ENCODE measurements at places on chromosomes 16 and 17.

DNA sequence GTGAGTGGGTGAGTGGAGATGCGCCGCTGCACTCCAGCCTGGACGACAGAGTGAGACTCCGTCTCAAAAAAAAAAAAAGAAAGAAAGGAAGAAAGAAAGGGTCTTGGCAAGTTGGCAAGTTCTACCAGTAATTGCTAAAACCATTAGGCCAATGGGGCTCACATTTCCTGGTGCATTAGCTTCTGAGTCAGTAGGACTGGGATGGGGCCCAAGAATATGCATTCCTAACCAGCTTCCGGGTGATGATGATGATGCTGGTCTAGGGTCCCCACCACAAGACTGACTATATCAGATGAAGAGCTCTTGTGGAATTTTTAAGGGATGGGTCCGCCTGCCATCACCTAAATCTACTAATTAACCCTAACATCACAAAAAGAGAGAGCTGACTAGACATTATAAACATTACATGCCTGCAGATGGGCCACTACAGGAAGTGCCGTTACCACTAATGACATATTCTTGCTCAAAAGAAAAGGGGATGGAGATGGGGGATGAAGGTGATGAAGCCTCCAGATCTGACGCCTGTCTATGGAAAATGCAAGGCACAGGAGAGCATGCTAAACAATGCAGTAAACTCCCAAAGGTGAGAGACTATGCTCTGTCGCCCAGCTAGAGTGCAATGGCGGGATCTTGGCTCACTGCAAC lies 13.1 kb downstream of the MYH11 start:
- no peak for DNase-seq

DNA sequence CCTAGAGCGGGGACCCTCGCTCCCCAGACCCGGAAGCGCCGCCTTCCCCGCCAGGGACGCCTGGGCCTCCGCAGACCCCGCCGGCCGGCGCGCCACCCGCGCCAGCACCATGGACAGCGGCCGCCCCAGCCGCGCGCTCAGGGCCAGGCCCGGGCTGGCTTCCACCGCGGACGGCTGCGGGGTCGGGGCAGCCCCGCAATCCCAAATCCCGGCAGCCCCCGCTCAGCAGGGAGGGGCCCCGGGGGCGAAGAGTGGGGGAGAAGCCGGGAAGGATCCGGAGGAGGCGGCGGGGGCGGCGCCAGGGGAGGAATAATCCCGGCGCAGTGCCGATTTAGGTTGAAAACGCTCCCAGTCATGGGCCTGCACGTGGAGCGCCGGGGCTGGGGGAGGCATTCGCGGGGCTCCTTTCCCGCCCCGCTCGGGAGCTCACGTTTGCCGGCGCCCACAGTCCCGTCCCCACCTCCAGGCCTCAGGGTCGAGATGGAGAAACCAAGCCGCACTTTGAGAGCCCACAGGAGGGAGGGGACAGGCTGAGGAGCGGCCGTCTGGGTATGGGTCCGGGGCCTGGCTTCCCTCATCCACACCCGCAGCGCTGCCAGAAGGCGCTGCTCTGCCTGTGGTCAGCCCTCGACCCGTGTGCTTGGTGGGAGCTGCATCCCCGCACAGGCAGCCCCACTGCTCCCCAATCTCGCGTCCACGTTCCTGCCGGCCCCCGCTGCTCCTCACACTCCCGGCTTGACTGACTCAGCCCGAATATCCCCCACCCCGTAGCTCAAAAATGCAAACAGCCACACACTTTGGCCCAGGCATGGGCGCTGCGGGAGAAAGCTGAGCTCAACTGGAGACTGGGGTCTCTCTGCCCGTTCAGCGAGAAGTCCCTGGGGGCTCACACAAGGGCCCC lies 4.7 kb downstream of the FBXL16 start:
- no peak for DNase-seq

- DNase-seq, result no peak
Measured at GRCh38 chr16:1706386-1707192, 594 bp downstream of the MAPK8IP3 start.

DNA sequence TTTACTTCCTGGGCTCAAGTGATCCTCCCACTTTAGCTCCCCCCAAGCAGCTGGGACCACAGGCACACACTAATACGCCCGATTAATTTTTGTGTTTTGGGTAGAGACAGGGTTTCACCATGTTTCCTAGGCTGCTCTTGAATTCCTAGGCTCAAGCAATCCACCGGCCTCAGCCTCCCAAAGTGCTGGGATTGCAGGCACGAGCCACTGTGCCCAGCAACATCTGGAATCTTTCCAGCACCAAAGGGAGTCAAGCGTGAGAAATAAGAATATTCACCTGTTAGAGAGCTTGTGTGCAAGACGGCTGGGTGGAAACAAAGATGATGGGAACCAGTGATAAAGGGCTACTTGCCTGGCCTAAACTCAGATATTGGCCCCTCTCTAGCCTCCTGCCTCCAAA lies 14.2 kb upstream of the ALOX12B start:
- no peak for DNase-seq

DNA sequence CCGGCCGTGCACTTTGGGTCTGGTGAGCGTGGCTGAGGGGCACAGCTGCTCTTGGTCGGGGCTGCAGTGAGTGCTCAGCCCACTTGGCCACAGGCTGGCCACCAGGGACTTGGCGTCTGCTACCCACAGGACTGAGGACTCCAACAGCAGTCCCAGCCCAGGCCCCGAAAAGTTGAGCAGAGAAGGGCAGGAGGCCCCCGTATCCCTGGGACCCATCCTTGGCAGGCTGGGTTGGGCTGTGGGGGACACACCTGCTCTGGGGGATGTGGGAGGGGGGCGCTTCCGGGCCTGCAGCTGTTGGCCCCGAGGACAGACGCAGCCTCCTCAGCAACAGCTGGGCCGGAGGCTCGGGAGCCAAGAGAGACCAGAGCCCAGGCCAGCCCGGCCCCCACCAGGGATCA lies 19.4 kb upstream of the SSTR5 start:
- DNase-seq, result no peak

DNA sequence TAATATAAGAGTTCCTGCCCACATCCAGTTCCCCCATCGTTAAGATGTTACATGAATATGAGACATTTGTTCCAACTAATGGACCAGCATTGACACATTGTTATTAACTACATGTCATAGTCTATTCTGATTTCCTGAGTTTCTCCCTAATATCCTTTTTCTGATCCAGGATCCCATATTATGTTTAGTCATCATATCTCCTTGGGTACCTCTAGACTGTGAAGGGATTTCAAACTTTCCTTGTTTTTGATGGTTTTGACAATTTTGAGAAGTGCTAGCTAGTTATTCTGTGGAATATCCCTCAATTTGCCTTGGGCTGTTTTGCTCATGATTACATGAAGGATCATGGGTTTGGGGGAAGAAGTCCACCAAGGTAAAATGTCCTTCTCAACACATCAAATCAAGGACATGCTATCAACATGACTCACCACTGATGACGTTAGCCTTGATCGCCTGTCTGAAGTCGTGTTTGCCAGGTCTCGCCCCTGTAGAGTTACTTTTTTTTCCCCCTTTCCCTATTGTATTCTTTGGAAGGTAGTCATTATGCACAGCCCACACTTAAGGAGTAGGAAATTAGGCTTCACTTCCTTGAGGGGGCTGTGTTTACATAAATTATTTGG lies 42.5 kb downstream of the CACNG3 start:
- no peak for DNase-seq

DNA sequence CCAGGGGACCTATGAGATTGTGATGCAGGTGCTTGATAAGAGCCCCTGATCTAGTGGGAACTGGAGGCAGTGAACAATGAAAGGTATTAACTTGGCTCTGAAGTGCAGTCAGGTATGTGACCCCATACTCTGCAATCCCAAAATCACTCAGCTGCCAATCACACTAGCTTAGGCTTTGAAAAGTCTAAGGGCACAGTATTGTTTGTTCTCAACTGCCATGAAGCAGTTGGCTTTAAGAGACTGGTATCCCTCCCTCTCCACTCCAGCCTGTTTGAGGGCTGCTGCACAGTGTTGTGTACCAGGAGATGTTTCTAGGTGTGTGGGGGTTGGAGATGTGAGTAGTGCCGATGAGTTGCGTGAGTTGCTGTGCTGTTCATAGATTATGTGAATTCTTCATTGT lies 2.4 kb downstream of the YPEL2 start:
- peak; percentile 21 for DNase-seq

DNA sequence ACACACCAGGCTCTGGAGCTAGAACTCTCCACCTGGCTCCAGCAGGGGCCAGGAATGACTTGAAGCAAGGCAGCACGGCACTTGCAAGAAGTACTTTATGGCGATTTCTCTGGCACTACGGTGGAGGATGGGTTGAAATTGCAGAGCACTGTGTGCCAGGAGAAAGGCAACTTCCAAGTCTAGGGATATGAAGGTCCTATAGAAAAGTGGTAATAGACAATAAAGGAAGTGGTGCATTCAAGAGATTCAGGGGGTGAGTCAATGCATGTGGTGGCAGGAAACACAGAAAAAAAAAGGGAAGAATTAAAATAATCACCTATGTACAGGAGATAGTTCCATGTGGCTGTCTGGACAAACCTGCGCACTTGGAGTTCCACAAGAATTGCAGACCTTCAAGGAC lies 240.3 kb upstream of the DYNLRB2 start:
- no peak for DNase-seq

DNA sequence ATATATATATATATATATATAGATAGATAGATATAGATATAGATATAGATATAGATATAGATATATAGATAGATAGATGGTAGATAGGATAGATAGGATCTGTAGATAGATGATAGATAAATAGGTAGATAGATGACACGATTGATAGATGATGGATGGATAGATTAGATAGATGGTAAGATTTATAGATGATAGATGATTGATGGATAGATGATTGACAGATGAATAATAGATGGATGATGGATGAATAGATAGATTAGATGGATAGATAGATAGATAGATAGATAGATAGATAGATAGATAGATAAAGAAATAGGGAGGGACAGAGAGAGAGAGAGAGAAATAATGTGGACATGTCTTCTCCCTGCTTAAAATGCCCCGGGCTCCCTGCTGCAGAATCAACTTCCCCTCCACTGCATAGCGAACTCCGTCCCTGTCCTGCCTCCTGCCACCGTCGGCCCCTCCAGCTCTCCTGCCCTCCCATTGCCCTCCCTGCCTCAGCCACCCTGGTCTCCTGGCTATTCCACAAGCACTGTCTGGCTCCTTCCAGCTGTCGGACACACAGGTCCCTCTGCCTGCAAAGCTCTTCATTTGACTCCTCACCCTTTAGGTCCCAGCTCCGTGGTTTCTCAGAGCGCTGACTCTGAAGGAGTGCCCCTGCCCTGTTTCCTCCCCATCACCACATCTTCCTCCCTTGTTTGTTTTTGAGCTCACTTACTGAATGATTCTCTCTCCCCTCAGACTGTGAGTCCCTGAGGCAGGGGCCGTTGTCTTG lies 254.0 kb downstream of the KATNIP start:
- DNase-seq, result no peak

DNA sequence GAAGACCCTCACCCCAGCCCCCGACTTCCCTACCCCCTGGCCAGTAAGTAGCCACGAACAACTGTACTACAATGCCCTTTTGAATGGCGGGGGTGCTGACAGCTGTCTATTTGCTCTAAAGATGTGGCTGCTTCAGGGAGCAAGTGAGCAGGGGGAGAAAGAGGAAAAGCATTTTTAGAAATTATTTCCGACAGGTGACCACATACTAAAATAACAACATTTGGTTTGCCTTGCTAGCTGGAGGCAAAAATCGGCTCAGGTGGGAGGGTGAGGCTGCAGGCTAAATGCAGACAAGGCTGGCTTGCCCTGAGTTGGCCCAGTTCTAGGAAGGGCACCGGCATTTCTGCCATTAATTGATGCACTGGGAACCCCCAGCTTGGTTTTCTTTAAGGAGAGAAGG lies 188.5 kb downstream of the XYLT1 start:
- DNase-seq, result no peak

DNA sequence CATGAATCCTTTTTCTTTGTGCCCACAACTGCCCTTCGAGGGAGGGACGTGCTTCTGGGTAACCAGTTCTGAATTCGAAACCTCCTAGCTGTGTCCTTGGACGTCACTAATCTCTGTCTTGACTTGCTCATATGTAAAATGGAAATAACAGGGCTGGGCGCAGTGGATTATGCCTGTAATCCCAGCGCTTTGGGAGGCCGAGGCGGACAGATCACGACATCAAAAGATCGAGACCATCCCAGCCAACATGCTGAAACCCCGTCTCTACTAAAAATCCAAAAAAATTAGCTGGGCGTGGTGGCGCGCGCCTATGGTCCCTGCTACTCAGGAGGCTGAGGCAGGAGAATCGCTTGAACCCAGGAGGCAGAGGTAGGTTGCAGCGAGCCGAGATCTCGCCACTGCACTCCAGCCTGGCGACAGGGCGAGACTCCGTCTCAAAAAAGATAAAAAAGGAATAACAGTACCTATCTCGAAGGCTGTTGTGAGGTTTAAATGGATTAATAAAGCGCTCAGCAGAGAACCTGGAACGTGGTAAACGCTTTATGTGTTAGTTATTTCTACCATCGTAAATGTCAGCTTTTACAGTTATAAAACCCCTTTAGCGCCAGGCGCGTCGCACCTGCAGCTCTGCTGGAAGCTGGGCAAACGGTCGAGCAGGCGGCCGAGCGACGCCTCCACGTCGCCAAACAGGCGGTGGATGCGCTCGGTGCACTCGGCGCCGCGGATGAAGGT lies 641 bp downstream of the COG8 start:
- no peak for DNase-seq

DNA sequence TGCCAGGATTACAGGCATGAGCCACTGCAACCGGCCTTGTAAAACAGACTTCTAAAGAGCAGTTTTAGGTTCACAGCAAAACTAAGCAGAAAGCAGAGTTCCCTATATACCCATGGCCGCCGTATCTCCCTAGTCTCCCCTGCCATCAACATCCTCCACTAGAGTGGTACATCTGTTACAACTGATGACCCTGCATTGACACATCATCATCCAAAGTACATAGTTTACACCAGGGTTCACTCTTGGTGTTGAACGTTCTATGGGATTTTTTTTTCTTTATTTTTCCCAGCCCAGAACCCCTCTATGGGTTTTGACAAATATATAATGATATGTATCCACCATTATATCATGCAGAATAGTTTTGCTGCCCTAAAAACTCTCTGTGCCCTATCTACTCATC lies 155.2 kb downstream of the RAB11FIP4 start:
- DNase-seq, result no peak

DNA sequence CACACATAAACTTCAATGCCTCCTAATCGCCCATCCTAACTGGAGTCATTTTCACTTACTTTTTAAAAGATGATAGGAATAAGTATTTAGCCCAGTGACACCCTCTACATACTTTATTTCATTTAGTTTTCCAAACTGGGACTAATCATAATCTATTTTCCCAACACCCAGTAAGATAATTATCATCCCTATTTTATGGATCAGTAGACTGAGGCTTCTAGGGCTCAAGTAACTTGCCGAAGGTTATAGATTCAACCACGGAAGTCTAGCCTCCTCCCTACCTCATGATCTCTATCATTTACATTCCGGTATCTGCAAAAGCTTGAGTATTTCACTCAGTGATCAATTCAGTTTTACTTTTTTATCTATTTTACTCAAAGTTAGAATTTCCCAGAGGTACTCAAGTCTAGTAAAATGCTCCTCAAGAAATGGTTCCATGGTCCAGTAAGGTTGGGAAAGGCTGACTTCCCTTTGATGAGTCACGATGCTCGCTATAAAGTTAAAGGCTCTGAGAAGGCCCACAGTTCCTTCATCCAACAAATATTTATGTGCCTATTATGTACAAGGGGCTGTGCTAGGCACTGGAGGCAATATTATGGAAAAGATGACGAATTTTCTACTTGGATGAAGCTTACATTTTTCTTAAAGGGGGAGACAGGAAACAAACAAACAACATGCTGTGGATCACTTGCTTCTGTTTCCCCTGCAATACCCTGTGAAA lies 75.1 kb downstream of the TOX3 start:
- DNase-seq, result no peak

Data from NCI-H526 treated with DMSO at 0.1 percent for 48 hours (cell line).